Renal pelvis (tissue), 12 donors: ENCODE measurements at places on chromosomes 2 and 18. TPM values are rescaled to one million over a fixed set of nuclear protein-coding genes. Genes with fewer than 3 reads are reported as not detected.
A peak's percentile ranks its signal among the peaks of the same experiment; 100 is the strongest.

Gene FAM237A
- polyA plus RNA-seq = not detected

Gene TXNDC2
- 0.07 TPM for polyA plus RNA-seq

- no peak for DNase-seq
Measured at GRCh38 chr2:136019825-136020224, 34.4 kb upstream of the DARS1 start.

- peak; percentile 86 for DNase-seq
Measured at GRCh38 chr2:218962859-218963492, 3.5 kb downstream of the CDK5R2 start.

DNA sequence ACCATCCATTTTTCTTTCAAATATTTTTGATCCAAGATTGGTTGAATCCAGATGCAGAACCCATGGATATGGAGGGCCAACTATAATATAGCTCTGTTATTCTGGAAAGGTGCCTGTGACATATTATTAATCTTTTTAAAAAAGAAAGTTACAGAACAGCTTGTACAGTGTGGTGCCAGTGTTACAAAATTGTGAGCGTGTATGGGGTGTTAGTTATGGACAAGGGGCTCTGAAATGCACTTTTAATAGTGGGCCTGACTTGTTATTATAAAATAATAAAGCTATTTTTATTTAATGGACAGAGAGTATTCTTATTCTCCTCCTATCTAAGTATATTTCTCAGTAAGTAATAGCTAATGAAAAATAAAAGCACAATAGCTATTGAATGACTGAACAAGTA, 111.2 kb downstream of the FARSB start:
- DNase-seq = no peak

- DNase-seq = no peak
Measured at GRCh38 chr18:62881509-62882016, 166.2 kb downstream of the PHLPP1 start.

DNA sequence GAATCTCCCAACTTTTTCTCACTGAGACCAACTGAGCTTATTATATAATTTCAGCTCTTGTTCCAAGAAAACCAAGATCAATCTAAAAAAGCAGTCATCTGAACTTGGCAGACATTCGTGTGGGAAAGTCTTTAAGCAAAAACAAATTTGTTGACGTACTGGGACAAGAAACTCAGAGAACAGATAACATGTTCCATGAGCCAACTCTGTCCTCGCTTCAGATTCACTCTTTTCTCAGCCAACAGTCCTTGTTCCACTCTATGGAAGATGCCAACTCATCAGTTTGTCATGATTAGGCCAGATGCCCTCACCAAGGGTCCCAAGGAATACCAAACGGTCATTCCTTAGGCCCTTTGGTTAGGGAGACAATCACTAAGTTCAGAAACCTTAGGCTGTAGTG, 224.2 kb upstream of the CTAGE1 start:
- DNase-seq = no peak

DNA sequence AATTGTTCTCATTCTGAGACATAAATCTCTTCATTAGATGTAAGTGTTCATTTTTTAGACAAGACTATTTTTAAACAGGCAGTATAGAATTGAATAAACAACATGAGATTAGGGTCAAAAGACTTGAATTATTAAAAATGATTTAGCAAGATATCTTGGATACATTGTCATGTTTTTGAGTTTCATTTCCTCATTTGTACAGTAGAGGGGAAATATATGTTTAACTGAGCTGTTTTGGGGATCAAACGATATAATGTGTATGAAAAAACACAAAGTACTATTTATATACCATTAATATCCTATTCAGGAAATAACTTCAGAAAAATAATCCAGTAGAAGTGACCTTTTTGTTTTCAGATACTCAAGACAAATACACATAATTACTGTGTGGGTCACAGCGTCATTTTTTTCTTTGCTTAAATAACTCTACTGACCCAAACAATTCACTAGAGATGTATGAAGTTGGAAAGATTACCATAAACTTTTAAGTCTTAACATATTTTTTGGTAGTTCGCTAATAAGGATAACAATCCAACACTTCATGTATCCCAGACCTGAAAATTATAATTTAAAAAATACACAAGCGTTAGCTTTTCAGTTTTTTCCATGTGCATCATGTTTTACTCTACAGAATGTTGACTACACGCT, 896 bp upstream of the ASXL3 start:
- no peak for DNase-seq

- DNase-seq = no peak
Measured at GRCh38 chr2:103002954-103003353, 241.1 kb downstream of the TMEM182 start.

- DNase-seq = no peak
Measured at GRCh38 chr2:46286715-46287114, 10.5 kb upstream of the EPAS1 start.

Gene RESP18
- polyA plus RNA-seq = not detected

DNA sequence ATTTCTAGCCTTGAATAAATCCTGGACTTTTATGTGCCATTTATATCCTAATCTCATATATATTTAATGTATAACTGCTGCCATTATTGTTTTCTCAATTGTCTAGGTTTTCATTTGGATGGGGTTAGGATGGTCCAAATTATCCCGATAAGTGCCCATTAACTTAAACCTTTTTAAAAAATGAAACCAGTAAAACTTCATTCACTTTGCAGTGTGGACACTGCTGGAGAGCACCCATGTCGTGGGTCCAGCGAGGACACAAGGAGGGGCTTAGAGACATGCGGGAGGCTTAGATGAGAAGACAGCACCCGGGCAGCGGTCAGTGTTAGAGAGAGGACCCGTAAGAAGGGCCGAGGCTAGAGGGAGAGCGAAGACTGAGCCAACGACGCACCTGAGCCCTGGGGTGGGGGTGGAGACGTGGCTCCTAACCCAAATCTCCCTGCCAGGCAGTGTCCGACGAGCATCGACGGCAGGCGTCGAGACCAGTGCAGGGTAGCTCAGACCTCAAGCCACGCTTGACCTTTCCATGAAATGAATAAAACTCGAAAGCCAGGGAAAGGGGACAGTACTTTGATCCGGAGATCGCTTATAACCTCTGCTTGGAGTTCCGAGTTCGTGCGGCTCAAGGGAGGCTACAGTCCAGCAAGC, 9.0 kb upstream of the EN1 start:
- DNase-seq = no peak

- DNase-seq = no peak
Measured at GRCh38 chr2:40102447-40102846, 323.4 kb upstream of the THUMPD2 start.

- no peak for DNase-seq
Measured at GRCh38 chr18:4058179-4058578, 396.9 kb downstream of the DLGAP1 start.

GRCh38 chr2:13005048-13005447, 288.3 kb downstream of the TRIB2 start:
- no peak for DNase-seq

GRCh38 chr2:65300761-65301711, 73.4 kb downstream of the ACTR2 start:
- DNase-seq = no peak

DNA sequence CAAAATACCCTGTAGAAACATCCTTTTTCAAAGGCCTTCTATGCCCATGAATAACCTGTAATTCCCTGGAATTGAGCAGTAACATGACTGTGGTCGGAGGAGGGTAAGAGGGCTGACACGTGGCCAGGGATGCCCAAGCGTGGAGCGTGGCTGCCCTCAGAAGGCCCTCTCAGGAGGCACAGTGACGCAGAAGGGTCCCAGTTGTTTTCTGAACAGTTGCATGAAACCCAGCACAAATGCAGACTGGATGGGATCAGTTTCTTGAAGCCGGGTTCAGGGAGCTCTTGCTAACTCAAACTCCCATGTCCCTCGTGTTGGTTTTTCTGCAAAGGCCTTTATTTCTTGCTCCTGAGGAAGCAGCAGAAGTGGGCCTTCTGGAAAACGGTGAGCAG, 237.0 kb downstream of the ALPK2 start:
- no peak for DNase-seq

Gene TACR1
- 2.1 TPM for polyA plus RNA-seq

Gene MBP
- 20.4 TPM for polyA plus RNA-seq

- no peak for DNase-seq
Measured at GRCh38 chr2:16053437-16054257, 113.3 kb downstream of the MYCN start.

DNA sequence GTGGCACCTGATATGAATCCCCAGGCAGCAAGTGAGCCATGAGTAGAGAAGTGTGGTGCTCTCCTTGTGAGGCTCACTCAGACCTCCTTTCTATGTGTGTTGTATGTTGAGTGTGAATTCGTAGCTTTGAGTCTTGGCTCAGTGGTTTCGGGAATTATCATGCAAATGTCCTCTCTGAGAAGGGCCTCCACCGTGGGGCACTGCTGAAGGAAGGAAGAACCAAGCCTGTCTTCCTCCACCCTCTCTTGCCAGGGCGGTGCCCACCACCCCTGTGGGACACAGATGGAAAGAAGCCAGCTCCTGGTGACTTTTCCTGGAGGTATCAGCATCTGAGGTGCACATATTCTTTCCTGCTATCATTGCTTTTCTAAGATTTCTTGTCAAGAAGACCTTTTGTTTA, 156.1 kb downstream of the MYT1L start:
- no peak for DNase-seq

DNA sequence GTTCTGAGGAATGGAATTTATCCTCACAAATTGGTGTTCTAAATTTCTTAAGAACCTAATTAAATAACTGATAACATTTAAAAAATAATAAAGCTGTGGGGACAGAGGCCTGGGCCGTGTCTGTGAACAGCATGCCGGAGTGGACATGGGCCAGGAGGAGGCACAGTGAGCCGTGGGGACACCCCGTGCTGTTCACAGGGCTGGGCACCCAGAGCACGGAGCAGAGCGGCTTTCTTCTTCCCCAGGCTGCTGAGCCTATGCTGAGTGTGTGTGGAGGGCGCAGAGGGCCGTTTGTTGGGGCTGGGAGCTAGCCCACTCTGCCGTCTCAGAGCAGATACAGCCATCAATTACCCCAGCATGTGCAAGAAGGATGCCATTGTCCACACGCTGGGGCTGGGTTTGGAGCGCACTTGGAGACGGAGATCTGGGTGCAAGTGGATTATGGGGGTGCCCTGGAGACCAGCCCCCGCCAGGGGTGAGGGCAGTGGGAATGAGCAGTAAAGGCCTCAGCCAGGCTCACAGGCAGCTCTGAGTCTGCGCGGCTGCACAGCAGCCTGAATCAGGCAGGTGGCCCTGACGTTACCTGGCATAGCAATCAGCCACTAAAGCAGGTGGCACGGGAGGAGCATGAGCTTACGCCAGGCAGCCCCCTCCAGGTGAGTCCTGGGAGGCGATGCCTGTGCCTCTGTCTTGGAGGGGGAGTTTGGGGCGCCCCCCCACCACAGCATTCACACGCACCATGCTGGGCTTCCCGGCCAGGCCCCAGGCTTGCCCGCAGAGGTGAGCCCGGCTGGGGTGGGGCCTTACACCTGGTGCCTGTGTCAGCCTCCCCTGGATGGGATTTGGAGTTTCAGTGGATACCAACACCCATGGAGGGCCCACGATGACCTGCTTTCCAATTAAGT, 52.1 kb upstream of the SLC66A3 start:
- no peak for DNase-seq

DNA sequence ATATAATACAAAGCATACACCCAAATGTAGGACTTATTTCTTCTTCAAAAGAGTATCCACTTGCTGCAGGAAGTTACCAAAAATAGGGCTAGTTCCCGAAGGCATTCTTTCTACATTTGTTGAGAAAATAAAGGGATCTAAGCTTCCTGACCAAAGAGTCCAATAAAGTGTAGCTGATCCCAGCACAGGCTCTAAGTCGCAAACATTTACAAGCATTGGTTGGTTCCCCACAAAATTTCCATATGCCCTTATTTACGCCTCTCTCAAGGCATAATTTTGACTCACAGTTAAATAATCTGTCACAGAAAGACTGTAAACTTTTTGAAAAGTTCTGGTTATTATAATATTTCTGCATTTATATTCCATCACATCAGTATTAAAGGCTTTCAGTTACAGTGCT, 1520.1 kb upstream of the ZEB2 start:
- DNase-seq = no peak

GRCh38 chr2:8002765-8003393, 679.0 kb upstream of the ID2 start:
- no peak for DNase-seq

Gene CNNM3
- 33.7 TPM for polyA plus RNA-seq

Gene SLC30A3
- 7.6 TPM for polyA plus RNA-seq

DNA sequence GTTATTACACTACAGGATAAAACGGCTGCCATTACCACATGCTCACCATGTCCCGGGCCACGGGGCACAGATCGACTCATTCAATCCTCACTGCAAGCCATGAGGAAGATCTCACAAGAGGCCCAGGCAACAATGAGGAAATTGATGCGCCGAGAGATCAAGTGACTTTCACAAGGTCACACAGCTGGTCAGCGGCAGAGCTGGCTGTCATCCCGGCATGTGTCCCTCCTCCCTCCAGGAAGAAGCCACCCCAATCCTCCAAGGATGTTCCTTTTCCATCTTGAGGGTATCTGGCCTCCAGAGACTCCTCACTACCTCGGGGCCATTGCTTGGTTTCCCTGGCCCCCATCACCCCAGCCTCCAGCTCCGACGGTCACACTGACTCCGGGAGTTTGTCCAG, 65.3 kb upstream of the GLI2 start:
- no peak for DNase-seq

DNA sequence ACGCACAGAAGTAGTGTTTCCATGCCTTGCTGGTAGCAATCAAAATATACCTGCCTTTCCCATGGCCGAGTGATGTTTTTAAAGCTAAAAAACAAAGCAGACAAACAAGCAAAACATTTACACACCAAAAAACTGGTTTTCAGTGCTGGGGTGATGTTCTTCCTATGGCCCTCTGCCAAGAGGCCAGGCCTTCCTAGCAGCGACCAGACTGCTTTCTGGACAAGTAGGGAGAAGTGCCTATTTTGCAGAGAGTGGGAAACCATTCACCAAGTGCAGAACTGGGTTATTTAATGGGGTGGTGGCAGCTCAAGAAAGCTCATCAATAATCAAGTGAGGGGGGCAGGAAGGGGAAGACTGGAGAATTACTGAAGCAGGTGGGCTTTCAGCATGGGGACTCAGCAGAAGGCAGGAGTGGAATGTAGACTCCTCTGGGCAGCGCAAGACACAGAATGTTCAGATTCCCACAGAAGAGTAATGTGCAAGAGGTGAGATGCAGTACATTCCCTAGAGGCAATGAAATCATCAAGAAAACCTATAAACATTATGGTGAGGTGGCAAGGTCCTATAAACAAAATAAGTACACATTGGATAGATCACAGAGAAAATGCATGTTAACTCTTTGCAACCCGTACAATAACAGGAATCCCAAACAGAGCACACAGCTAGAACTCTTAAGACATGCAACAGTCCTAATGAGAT, 44.0 kb downstream of the CPO start:
- no peak for DNase-seq

Gene GPR35
- 2.5 TPM for polyA plus RNA-seq

Gene IL18R1
- 3.7 TPM for polyA plus RNA-seq

GRCh38 chr2:100057901-100058261, 84.5 kb downstream of the AFF3 start:
- DNase-seq = no peak

Gene IL1F10
- not detected for polyA plus RNA-seq

DNA sequence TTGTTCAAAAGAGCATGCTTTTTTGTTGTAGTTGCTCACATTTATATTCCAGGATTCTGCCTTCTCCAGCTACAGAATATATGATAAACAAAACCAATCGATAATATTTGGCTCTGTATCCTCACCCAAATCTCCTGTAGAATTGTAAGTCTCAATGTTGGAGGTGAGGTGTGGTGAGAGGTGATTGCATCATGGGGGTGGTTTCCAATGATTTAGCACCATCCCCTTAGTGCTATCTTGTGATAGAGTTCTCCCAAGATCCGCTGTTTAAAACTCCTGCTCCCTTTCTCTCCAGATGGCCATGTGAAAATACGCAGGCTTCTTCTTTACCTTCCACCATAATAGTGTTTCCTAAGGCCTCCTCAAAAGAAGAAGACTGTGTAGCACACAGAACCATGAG, 98.7 kb upstream of the SCN7A start:
- no peak for DNase-seq

Gene COL4A3
- polyA plus RNA-seq = 88.8 TPM
